ENCODE measurements at places on chromosomes 5 and 9. TPM values are rescaled to one million over a fixed set of nuclear protein-coding genes. Genes with fewer than 3 reads are reported as not detected.

GRCh38 chr9:26247861-26248260, 569.6 kb upstream of the TUSC1 start:
- no peak for DNase-seq

DNA sequence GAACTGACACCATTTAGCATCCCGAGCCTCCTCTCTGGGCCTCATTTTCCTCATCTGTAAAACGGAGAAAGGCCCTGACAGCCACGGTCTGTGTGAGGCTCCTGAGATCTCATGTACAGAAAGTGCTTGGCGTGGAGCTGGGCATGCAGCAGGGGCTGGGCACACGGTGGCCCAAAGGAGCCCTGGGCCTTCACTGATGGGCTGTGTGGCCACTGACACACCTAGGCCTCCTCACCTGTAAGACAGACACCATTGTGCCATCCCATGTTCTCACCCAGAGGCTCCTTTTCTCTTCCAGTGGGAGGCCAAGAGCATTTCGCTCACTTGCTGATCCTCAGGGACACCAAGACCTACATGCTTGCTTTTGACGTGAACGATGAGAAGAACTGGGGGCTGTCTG, 1.6 kb downstream of the ORM1 start:
- no peak for DNase-seq

- no peak for DNase-seq
Measured at GRCh38 chr5:120139039-120139438, 325.1 kb upstream of the PRR16 start.

ADRA1B gene
- polyA plus RNA-seq: 2.9 TPM

DNA sequence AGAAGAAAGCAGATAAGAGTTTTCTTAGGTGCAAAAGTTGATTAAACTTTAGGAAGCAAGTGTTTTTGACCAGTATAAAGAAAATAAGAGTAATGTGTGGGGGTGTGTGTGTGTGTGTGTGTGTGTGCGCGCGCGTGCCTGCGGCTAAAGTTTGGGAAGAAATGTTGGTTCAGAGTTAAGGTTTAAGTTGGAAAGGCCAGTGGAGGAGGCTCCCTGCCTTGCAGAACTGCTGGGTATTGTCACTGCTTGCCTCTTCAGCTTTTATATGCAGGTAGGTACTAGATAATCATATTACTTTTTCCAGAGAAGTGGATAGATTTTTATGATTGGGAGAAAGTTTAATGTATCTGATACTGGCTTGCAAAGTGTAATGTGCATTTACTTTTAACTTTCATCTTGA, 2.0 kb downstream of the PIK3R1 start:
- no peak for DNase-seq

DND1 gene
- 0.76 TPM for polyA plus RNA-seq

BTNL3 gene
- polyA plus RNA-seq: 0.20 TPM

GRCh38 chr9:87950296-87950695, 24.0 kb downstream of the CDK20 start:
- no peak for DNase-seq

NMRK1 gene
- 18.7 TPM for polyA plus RNA-seq

DNA sequence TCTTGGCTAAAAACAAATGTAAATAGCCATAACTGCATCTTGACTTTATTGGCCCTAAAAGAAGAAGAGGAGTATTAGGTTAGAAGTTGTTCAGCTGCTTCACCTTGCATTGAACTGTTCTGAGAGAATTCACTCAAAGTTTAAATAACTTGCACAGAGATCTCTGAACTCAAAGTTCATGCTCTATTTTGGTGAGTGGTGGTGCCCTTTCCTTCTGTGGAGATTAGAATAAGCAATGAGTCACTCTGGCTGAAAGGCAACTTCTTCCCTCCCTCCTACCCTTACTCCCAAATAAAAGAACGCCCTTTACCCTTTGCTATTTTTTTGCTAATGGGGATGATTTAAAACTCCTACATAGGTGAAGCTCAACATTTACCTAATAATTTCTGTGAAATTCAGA, 48.9 kb downstream of the ERMP1 start:
- DNase-seq: no peak

DNA sequence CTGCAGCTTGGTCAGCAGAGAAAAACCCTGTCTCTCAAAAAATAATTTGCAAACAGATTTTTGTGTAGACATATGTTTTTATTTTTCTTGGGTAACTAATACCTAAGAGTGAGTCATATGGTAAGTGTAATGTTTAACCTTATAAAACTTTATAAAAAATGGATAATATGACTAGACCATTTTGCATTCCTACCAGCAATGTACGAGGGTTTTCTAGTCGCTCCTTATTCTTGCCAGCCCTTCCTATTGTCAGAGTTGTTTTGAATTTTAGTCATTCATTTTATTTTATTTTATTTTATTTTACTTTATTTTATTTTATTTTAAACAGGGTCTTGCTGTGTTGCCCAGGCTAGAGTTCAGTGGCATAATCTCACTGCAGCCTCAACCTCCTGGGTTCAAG, 37.8 kb downstream of the RABGAP1 start:
- DNase-seq: no peak

S100Z gene
- 0.30 TPM for polyA plus RNA-seq

- no peak for DNase-seq
Measured at GRCh38 chr5:15620501-15620900, 120.5 kb downstream of the FBXL7 start.

DNA sequence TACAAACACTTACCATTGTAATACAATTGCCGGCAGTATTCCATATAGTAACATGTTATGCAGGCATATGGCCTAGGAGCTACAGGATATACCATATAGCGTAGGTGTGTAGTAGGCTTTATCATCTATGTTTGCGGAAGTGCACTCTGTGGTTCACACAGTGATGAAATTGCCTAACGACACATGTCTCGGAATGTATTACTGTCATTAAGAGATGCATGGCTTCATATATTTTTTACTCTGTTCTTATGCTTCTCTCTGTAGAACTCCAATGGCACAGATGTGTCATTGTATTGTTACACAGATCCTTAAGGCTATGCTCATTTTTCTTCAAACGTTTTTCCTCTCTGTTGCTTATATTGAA, 19.2 kb upstream of the ANKRD18A start:
- no peak for DNase-seq

GRCh38 chr5:139188558-139189270, 9.5 kb downstream of the SIL1 start:
- no peak for DNase-seq

DNA sequence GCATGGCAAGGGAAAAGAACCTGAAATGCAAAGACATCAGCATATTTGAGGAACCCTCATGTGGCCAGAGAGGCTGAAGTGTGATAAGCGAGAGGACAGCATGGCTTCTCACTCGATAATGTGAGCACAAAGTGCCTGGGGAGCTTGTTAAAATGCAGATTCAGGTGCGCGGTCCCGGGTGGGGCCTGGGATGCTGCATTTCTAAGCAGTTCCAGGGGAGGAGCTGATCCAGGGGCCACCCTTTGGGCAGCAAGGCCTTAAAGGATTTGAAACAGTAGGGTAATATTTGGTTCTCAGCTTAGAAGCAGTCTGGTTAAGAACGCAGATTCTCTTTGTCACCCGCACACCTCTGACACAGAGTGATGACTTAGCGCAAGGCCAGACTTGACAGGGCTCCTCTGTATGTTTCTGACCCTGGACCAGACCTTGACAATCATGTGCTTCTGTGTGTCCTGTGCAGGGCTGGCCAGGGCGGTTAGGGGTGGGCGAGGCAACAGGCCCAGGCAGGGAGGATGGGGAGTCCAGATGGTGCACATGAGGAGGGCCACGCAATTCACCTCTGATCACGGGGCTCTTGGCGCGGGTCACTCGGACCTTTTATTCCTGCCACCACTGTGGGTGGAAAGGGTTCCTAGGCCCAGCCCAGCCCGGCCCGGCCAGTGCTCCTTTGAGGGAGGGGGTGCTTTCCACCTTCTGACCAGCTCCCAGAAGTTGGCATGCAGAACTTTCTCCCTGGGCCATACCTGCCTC, 62.8 kb upstream of the TBC1D2 start:
- no peak for DNase-seq

SLC6A19 gene
- polyA plus RNA-seq: 83.3 TPM

DNA sequence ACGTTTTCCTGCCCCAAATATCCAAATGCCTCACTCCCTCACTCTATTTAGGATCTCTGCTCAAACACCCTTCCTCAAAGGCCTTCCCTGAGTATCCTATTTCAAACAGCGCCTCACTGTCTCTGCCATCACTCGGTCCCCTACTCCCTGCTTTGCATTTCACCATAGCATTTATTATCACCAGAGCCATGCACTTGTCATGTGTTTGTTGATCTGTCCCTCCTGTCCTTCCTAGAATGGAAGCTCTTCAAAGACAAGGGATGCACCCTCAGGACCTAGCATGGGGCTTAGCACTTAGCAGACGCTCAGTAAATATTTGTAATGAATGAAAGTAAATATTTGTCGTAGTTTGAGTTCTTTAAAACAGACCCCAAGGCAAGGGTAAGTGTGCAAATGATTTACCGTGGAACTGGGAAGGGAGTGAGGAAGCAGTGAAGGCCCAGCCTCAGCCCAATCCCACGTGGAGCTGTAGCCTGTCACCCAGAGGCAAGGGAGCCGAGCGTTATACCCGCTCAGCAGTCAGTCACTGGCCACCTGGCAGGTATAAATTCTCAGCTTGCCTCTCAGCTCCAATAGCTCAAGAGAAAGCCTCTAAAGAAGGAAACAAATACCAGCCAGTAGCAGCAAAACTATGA, 97.7 kb upstream of the KIF2A start:
- no peak for DNase-seq

- DNase-seq: no peak
Measured at GRCh38 chr9:131800366-131800765, 60.5 kb upstream of the RAPGEF1 start.

DNA sequence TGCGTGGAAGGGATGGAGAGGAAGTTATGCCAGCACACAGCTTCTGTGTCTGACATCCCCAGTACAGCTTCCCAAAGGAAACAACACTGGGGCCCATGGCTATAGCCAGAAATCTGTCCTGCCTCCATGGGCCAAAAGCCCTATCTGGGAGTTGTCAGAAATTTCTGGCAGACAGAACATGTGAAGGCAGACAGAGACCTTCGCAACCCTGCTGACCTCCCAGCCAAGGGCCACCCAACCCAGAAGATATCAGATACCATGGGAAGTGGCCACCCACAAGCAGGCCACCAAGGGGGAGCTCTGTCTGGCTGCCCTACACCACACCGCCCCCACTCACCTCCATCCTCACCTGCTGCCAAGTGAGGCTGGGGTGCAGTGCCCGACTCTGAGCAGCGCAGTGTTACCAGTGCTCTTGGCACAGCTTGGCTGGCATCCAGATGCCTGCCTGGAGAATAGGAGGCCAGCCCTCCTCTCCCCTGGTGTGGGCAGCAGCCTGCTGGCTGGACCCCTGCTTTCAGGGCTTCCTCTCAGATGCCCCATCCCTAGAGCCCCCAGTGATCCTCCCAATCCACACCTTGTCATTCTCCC, 61.6 kb upstream of the NEURL1B start:
- DNase-seq: no peak

DNA sequence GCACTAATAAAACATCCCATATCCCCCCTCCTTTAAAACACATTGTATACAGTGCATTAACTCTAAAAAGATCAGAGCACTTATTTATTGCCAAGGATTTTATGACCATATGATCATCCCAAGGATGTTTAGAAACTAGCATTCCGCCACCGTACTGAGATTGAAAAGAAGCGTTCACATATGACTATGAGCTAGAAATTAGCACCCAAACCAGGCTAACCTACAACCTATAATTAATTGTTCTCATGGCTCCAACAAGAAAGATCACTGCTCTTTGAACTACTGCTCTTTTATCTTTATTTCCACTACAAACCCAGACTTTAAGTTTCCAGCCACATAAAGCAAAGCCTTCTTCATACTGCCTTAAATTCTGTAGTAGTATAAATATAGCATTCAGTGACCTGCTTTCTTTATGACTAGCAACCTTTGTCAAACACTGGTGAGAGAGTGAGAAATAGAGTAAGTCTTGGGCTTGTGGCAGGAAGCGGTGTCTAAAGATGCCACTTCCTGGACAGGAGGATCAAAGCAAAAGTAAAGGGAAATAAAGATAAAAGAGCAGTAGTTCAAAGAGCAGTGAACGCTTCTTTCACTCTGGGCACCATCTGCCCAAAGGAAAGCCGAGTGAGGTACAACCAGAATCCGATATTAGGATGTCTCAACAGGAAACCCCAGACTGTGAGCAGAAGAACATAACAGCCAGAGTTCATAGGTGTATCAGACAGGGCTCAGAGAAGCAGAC, 151.1 kb upstream of the ERCC6L2 start:
- no peak for DNase-seq

MZB1 gene
- 1.1 TPM for polyA plus RNA-seq

SOWAHA gene
- polyA plus RNA-seq: 4.4 TPM

DNA sequence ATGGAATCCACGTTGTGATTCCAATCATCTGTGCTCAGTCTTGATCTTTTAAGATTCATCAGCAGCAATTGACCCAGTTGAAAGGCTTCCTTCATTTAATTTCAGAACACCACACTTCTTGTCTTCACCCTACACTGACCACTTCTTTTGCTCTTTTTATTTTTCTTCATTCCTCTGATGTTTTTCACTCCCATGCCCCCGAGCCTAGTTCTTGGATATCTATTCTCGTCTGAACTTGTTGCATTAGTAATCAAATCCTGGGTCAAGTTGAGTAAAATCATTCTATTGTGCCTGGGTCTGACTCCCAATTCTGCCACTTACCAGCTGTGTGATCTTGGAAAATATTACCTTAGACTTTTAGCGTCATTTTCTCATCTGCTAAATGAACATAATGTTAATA, 356.5 kb downstream of the CDH12 start:
- DNase-seq: no peak

GRCh38 chr5:14491015-14491915, 90.3 kb upstream of the OTULINL start:
- no peak for DNase-seq

GRCh38 chr9:3526997-3527940, 1.5 kb upstream of the RFX3 start:
- DNase-seq: peak; percentile 42

- DNase-seq: no peak
Measured at GRCh38 chr5:83368835-83369234, 102.7 kb upstream of the VCAN start.
